ENCODE measurements at places on chromosomes 5 and 9.

DNA sequence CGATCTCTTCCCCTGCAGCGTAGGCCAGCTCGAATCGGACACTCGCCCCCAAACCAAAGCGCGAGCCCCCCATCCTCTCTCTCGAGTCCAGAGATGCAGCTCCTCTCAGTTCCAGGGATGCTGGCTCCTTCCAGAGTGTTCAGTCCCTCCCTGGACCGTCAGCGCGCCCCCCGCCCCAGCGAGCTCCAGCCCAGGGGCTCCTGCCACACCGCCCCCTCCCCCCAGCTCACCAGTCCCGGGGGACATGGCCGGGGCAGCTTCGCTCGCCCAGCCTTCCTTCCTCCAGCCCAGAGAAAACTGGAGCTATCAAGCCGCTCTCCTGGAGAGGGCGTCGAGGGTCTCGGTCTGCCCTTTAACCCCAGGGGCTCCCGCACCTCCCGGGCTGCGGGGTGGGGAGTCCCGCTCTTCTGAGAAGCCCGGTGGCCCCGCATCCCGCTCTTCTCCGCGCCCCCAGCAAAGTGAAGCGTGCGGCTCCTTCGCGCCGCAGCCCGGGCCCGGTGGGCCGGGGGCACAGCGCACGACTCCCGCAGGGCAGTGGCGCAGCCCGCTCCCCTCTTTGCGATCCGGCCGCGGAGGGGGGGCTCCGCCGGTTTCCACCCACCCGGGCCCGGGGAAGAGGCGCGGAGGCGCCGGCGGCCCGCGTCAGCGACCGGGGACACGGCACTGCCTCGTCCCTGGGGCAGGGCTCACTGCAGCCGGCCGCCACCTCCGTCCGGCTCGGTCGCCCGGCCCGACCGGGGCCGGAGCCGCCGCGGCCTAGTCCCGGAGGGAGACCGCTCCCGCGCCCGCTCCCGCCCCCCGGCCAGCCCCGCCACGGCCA is 587 bp downstream of the MIER3 start:
- DNase-seq: peak; percentile 53

DNA sequence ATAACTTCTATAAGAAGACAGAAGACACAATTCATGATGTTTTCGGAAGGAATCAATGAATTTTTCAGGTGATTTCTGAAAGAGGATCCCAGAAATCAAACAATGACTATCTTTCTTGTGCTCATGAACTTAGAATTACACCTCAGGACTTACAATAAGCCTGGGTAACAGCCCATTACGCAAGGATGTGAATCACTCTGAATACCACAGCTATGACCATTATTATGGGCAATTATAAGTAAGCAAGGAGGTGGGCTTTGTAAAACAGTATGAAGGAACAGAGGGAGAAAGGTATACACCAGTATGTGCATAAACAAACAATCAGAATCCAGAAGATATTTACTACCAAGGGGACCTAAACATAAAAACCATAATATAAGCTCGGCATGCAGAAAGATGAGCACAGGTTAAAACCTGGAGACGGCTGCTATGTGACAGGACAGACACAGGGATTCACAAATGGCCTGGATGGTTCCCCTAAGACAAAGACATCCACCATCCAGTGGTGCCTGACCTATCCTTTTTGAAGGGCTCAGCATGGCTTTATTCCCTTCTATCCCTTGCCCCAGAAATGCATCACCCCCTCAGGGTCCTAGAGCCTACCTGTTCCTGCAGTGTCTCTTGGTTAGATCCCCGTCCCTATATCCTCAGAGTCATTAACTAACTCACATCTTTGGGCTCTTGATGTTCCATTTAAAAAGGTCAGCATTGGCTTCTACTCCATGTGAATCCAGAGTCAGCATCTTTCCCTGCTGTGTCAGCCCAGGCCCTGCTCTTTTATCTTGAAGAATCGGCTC is 21.8 kb upstream of the PPP2CA start:
- no peak for DNase-seq

- no peak for DNase-seq
Measured at GRCh38 chr9:128899566-128900322, 17.8 kb downstream of the LRRC8A start.

- no peak for DNase-seq
Measured at GRCh38 chr9:87464992-87465378, 32.7 kb upstream of the DAPK1 start.

DNA sequence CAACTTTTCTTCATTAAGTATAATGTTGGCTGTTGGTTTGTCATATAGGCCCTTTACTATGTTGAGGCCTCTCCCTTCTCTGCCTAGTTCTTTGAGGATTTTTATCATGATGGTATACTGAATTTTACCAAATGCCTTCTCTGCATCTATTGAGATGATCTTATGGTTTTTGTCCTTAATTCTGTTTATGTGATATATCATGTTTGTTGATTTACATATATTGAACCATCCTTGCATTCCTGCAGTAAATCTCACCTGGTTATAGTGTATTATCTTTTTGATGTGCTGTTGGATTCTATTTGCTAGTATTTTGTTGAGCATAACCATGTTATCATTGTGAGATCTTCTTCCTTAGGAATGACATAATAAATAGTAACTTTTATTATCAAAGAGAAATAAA is 362.9 kb downstream of the CCDC171 start:
- no peak for DNase-seq

- DNase-seq: no peak
Measured at GRCh38 chr9:104177676-104178075, 83.6 kb downstream of the SMC2 start.

- no peak for DNase-seq
Measured at GRCh38 chr9:17588395-17588794, 9.5 kb downstream of the SH3GL2 start.

DNA sequence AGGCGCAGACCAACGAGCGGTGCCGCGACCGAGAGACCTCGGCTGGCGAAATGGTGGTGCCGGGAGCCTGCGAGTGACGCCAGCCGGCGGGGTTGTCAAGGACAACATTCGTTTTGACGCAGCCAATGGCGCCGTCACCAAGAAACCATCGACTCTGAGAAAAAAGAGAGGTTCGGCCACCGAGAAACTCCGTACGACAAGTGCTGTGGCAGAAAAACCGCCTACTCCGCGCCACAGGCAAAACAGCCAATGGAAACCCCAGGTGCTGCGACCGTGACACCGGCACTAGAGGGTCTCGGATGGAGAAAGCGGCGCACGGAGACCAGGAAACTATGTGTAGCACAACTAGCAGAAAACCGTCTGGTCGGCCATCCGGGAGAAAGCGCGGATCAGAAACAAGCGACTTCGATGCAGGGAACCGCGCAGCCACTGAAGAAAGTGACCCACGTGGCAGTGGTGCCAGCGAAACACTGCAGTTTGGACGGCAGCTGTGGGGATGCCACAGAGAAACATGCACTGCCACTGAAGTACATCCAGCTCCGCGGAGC is 88.8 kb downstream of the ANXA2R start:
- peak; percentile 90 for DNase-seq

DNA sequence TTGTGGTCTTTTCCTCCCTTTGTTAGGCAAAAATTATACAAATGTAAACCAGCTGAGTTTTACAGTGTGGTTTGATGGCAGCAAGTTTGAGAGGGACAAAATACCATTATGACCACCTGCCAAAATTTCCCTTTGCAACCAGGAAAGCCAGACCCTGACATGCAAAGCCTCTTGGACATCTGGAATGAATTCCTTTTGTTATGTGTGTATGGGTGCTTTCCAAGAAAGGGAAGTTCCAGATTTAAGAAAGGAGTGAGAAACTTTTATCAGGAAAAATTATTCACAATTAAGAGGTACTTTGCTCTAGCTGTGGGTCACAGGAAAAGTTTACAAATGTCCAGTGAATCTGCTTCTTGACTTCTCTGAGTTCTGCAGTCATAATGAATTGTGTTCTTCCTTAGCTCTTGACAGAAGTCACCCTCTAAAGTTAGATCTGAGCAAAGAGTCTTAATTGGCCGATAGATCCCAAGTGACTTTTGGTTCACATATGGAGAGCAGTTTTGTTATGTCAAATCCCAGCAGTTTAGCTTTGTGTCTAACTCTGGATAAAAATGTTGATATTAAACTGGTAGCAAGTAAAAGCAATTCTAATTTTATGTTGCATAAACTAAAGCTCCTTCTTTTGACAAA is 295.9 kb upstream of the ZNF608 start:
- no peak for DNase-seq

GRCh38 chr9:112327718-112328450 is 5.5 kb downstream of the PTBP3 start:
- DNase-seq: no peak

DNA sequence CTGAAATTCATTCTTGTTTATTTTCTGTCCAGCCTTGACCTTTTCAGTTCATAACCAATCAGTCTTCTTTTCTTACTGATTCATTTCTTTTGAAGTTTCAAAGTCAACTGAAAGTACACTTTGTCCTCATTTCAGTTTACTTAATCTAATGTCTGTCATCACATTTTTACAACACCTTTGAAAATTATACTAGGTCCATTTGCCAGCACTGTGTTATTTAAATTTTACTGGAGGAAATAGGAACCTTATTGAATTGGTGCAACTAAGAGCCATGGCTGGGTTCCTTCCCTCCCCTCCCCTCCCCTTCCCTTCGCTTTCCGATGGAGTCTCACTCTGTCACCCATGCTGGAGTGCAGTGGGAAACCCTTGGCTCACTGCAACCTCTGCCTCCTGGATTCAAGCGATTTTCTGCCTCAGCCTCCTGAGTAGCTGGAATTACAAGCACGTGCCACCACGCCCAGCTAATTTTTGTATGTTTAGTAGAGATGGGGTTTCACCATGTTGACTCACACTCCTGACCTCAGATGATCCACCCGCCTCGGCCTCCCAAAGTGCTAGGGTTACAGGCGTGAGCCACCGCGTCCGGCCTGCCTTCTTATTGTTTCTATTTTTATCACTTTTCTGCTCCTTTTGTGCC is 6.3 kb downstream of the RMI1 start:
- DNase-seq: no peak

GRCh38 chr5:93601802-93602155 is 18.8 kb downstream of the NR2F1 start:
- no peak for DNase-seq

GRCh38 chr9:133349965-133350616 is 2.1 kb downstream of the RPL7A start:
- no peak for DNase-seq

DNA sequence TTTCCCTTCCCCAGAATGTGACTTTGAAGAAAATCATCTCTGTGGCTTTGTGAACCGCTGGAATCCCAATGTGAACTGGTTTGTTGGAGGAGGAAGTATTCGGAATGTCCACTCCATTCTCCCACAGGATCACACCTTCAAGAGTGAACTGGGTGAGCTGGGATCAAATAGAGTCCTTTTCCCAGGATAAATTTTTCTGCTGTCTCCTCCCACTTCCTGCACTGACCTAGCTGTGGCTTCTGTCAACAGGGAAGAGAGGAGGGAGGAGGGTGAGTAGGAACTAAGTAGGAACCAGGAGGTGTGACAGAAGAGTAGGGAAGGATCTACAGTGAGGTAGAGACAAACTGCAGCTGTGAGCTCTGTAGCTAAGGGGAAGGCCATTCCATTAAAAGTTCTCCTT is 69.3 kb downstream of the MAMDC2 start:
- DNase-seq: no peak

DNA sequence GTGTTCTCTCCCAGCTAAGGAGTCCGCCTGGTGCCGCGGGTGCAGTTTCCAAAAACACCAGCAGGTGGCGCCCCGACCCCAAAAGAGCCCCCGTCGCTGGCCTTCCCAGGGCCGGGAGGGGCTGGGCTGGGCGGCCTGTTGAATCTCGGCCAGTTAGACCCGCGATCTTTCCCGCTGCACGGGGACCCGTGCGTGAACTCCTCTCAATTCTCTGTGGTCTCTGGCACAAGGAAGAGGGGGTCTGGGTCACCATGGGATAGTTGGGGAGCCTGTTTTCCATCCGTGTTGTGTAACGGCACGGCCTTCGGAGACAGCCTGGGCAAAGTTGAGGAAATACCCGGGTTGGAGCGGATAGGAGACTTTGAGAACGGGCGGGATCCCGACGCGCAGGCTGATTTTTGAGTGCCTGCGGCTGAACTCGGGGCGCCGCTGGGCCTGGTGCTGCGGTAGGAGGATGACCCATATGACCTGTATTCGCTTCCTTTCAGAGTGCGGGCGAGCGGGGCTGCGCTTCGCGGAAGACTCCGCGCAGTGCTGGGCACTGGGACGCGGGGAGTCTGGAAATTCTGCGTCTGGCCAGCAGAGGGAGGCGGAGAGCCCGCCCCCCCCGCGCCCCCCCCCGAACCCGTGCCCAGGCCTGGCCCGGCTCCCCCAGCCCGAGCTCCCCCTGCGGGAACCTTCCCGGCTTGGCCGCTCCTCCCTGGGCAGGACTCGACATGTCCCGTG is 7.9 kb upstream of the PSD2 start:
- DNase-seq: peak; percentile 88

DNA sequence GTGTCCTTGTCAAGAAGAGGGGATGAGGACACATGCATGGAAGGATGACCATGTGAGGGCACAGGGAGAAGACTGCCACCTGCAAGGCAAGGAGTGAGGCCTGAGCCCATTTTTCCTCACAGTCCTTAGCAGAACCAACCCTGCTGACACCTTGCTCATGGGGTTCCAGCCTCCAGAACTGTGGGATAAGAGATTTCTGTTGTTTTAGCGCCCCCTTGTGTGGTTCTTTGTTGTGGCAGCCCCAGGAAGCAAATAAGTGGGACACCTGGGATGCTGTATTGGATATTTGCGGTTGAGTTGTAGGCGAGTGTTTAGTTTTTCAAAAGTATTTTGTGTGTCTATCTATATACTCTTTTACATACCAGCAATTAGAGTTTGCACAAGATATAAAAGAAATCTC is 206.4 kb downstream of the NXNL2 start:
- DNase-seq: no peak

GRCh38 chr5:57007344-57007743 is 55.4 kb upstream of the MIER3 start:
- DNase-seq: peak; percentile 44

GRCh38 chr9:110887276-110887675 is 151.0 kb downstream of the LPAR1 start:
- DNase-seq: no peak

- DNase-seq: peak; percentile 79
Measured at GRCh38 chr5:14665949-14666348, 1.4 kb downstream of the OTULIN start.

- no peak for DNase-seq
Measured at GRCh38 chr9:121199921-121200320, 1.7 kb downstream of the RAB14 start.

DNA sequence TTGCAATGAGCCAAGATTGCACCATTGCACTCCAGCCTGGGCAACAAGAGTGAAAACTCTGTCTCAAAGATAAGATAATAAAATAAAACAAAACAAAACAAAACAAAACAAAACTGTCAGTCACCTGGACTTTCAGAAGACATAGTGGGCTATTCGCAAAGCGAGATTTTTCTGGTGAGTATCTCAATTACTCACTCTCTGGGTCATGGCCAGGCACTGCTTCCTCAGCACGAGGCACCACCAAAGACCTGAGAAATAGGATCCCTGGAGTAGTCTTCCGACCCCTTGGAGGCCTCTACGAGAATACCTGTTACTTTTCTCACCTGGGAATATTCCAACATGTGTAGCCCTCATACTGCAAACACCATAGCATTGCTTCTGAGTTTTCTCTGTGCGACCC is 201.7 kb upstream of the ZNF618 start:
- no peak for DNase-seq

DNA sequence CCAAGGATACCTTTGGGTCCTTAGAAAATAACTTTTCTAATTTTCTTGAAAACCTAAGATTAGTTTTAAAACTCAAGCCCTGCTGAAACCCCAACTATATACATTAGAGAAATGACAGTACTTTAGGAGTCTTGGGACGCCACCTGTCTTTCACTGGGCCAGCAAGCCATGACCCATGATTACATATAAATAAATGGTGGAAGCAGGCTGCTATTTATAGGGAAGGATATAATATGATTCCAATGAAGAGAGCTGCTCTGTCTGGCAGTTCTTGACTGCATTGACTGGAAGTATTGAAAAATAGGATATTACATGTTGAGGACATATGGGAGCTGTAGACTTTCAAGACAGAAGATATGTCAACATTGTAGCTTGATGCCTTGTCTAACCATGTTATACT is 7.3 kb downstream of the JMY start:
- DNase-seq: no peak

Data from B cell (primary cell).